ENCODE measurements at places on chromosomes 1 and 21. TPM values are rescaled to one million over a fixed set of nuclear protein-coding genes. Genes with fewer than 3 reads are reported as not detected.

- no peaks in the 10 kb centered on the region for H3K27me3 ChIP-seq
- no peaks in the 10 kb centered on the region for H3K36me3 ChIP-seq
- H3K4me1 ChIP-seq: no peaks in the 10 kb centered on the region
- H3K4me3 ChIP-seq: no peak overlapping the region
- DNase-seq: no peak
Measured at GRCh38 chr1:4083231-4084047, 183.4 kb upstream of the C1orf174 start.

Gene FBLIM1
- total RNA-seq: not detected

- no peak overlapping the region for H3K27ac ChIP-seq
- H3K4me1 ChIP-seq: no peaks in the 10 kb centered on the region
Measured at GRCh38 chr1:48258106-48258505, 35.6 kb downstream of the SLC5A9 start.

DNA sequence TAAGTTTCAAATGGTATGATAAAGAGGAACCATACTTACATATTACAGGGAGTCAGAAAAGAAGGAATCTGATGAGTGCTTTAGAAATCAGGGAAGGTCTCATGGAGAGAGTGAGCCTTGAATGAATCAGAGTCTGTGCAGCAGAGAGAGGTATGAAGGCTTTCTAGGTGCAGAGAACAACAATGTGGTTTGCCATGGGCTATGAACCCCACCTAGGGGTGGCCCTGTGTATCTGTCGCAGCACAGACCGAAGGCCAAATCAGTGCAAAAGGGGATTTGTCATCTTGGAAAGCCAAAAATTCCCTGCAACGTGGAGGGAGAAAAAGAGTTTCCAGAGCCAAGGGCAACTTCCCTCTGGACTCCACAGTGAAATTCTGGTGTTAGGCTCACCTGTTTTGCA is 3.5 kb downstream of the PAPPA2 start:
- H3K4me3 ChIP-seq: no peak overlapping the region
- DNase-seq: no peak
- H3K27me3 ChIP-seq: peaks cover 3% of the 10 kb centered on the region
- no peaks in the 10 kb centered on the region for H3K36me3 ChIP-seq
- no peaks in the 10 kb centered on the region for H3K4me1 ChIP-seq
- no peak overlapping the region for H3K27ac ChIP-seq

Gene PTGFR
- not detected for total RNA-seq

Gene LAMB3
- 1.3 TPM for total RNA-seq

DNA sequence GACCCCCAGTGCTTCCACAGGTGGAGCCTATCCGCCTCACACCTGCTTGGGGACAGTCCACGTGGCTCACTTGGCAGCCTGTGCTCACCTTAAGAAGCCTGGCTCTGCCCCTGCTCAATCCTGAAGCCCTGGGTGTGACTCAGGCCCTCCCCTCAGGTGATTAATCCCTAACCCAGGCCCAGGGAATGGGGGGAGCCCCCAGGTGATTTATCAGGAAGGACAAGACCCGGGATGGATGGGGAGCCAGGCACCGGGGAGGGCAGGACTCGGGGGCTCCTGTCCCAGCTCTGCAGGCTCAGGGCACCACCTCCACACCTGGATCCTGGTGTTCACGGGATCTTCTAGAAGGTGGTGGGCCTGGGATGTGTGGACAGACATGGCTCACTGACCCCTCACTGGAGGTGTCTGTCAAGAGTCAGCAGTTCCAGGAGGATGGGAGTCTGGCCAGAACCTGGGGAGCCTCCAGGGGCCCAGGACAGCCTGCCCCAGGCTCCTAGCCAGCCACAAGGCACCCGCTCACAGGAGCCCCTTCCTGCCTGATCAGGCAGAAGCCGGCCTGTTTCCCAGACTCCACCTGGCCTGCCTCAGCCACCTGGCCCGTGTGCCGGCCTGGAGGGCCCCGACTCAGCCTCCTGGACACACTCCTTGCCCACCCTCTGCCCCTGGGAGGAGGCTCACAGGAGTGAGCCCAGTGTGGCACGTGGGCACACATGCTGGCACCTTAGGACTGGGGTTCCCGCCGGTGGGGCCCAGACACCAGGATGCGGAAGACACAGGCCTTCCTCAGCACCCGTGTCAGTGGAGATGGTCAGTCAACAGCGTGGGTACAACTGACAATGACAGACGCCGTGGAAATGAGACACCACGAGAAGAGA is 38.6 kb upstream of the COL6A1 start:
- H3K4me3 ChIP-seq: no peak overlapping the region
- no peak for DNase-seq
- H3K27me3 ChIP-seq: no peaks in the 10 kb centered on the region

Gene PDPN
- total RNA-seq: not detected

- no peaks in the 10 kb centered on the region for H3K36me3 ChIP-seq
- peaks cover 6% of the 10 kb centered on the region for H3K27me3 ChIP-seq
- no peak overlapping the region for H3K27ac ChIP-seq
- no peaks in the 10 kb centered on the region for H3K4me1 ChIP-seq
- no peak for DNase-seq
Measured at GRCh38 chr1:28860332-28861073, 48.5 kb downstream of the OPRD1 start.

DNA sequence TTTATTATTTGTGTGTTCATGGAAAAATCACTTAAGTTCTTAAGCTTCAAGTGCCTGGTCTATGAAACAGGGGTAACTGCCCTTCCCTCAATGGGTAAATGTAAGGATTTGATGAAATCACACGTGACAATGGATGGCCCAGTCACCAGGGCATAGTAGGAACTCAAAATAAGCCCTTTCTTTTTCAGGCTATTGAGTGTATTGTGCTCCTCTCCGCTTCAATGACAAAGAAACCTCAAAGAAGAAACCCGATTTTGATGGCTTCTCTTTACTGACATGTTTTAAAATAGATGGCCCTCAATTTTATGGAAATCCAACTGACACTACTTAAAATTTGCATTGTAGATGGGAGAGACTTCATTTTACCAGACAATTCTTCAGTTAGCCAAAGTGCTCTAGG is 543.5 kb downstream of the OMA1 start:
- peaks cover 4% of the 10 kb centered on the region for H3K27me3 ChIP-seq
- no peaks in the 10 kb centered on the region for H3K36me3 ChIP-seq
- H3K4me1 ChIP-seq: no peaks in the 10 kb centered on the region
- DNase-seq: no peak
- H3K4me3 ChIP-seq: no peak overlapping the region
- H3K27ac ChIP-seq: no peak overlapping the region

DNA sequence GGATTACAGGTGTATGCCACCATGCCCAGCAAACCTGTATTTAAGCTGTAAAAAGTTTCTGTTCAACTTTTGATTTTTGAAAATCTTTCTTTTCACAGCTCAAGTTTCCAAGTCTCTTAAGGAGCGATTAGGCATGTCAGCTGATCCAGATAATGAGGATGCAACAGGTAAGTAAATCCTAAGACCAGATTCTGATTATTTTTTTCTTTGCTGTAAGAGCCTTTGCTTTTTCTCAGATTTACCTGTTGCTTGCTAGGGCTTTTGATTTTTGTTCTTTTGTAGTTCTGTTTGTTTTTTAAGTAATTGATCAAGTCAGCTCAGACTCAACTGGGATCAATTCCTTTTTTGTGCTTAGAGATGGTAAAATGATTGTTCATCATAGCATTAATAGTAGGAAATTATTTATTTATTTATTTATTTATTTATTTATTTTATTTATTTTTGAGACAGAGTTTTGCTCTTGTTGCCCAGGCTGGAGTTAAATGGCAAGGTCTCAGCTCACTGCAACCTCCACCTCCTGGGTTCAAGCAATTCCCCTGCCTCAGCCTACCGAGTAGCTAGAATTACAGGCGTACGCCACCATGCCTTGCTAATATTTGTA is 21.1 kb upstream of the SNRPE start:
- H3K27ac ChIP-seq: no peak overlapping the region
- no peak overlapping the region for H3K4me3 ChIP-seq
- no peaks in the 10 kb centered on the region for H3K27me3 ChIP-seq
- DNase-seq: no peak

DNA sequence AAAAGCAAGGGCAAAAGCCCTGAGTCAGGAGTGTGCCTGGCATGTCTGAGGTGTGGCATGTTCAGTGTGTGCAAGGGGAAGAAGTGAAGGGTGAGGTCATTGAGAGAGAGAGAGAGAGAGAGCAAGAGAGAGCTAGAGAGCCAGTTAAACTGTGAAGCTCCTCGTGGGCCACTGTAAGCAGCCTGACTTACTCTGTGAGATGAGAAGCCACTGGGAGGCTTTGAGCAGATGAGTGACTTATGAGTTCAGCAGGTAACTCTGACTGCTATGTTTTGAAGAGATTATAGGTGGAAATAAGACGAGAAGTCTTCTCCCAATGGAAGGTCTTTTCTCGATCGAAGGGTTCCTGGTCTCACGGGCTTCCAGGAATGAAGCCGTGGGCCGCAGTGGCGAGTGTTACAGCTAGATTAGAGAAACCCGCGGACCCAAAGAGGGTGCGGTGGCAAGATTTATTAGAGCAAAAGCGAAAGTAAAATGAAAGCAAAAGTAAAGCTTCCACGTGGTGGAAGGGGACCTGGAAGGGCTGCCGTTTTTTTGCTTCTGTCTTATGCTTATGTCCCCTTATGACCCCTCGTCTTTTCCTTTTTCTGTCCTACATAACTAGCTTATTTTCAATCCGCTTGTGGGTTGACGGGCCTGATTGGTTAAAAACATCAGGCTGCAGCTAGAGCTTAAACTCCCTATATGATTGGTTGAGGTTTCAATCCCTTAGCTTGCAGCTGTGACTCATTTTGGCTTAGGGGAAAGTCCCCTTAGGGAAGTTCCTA is 323.1 kb upstream of the FAM78B start:
- peaks cover 5% of the 10 kb centered on the region for H3K4me1 ChIP-seq
- peak; percentile 70 for DNase-seq
- peaks cover 1% of the 10 kb centered on the region for H3K27me3 ChIP-seq
- no peak overlapping the region for H3K4me3 ChIP-seq

- peaks cover 2% of the 10 kb centered on the region for H3K27me3 ChIP-seq
- H3K36me3 ChIP-seq: no peaks in the 10 kb centered on the region
- H3K4me1 ChIP-seq: no peaks in the 10 kb centered on the region
- H3K4me3 ChIP-seq: no peak overlapping the region
- no peak for DNase-seq
Measured at GRCh38 chr1:18572022-18572880, 58.4 kb upstream of the PAX7 start.

DNA sequence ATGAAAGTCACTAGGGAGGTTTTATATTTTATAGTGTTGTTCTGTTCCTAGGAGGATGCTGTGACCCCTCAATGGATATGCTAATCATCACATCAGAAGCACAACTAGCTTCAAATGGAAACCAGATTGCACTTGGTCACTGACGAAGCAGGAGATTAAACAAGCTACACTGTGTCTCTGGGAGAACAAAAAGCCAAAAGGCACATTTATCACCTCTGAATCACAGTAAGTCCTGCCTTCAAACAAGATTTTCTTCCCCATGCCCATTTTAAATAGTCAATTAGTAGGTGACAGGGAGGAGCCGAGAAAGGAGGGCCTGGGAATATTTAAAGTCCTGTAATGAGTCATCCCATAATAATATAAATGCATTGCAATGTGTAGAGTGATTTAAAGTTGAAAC is 38.1 kb downstream of the RGS2 start:
- no peaks in the 10 kb centered on the region for H3K4me1 ChIP-seq
- H3K4me3 ChIP-seq: no peak overlapping the region
- no peak for DNase-seq
